Left cardiac atrium (tissue), 4 donors: ENCODE measurements at places on chromosomes 4 and X.

GRCh38 chrX:103442536-103442901, 66.2 kb downstream of the BEX3 start:
- DNase-seq = no peak

GRCh38 chr4:158821228-158821971, 52.6 kb downstream of the FNIP2 start:
- no peak for DNase-seq

DNA sequence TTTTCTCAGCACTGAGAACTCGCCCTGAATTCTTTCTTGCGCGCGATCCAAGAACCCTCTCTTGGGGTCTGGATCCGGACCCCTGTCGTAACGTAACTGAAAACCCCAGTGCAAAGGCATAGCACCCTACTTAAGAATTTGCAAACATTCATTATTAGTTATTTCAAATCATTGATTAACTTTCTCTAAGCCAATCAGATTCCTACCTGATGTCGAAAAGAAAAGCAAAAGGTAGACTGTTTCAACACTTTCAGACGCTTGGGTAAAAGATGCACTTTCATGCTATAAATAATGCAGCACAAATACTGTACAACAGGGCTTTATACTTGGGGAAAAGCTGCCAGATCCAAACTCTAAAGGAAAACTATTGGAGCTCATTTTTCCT, 817 bp upstream of the WDR19 start:
- no peak for DNase-seq

- DNase-seq = no peak
Measured at GRCh38 chr4:91961504-91961903, 342.3 kb upstream of the GRID2 start.

DNA sequence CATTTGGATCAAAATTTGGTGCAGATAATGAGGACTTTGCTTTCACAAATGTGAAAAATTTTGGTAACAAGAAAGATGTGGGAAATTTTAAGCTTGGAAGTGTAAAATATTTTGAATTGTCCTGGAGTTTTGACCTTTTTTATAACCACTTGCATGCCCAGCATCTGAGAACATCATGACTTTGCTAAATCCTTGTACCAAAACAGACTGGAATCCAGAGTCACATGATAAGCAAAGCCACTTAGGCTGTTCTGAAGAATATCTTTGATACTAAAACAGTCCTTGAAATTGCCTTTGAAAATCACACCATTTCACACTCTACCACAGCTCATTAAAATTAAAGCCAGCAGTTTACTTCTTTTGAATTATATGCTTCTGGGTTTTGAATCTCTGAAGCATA, 2.5 kb upstream of the PPM1K start:
- no peak for DNase-seq

GRCh38 chr4:70564033-70564432, 28.0 kb upstream of the AMBN start:
- DNase-seq = no peak

DNA sequence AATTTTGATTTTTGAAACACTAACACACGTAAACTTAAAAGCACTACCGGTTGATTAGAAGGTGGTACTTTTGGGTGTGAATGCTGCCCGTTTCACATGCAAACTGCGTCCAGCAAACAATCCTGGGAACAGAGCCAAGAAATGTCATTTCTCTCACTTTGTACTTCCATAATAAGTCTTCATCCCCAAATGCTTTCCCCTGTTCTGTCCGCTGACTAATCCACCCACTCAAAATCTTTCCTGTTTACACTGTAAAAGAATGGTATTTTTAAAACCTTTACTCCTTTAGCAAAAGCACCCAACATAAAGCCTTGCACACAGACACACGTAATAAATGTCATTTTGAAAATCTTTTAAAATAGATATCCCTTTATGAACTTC, 39.1 kb upstream of the PDLIM5 start:
- no peak for DNase-seq

- no peak for DNase-seq
Measured at GRCh38 chrX:67684136-67684535, 140.3 kb downstream of the AR start.

DNA sequence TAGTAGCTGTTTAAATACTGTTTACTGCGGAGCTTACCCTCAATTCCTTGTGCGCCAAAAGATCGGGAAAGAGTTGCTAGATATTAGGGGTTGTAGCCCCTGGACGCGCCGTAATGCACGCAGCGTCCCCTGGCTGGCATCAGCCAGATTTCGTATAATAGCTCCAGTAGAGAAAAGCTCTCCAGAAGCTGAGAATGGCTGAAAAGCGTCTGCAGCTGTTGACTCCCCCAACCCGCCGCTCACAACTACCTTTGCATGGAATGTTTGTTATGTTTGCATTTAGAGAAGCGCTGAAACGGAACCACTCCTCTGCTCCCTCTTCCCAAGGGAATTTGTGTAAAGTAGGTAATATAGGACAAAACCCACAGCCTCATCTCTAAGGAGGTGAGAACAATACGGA, 3.7 kb downstream of the DOCK11 start:
- DNase-seq = no peak

DNA sequence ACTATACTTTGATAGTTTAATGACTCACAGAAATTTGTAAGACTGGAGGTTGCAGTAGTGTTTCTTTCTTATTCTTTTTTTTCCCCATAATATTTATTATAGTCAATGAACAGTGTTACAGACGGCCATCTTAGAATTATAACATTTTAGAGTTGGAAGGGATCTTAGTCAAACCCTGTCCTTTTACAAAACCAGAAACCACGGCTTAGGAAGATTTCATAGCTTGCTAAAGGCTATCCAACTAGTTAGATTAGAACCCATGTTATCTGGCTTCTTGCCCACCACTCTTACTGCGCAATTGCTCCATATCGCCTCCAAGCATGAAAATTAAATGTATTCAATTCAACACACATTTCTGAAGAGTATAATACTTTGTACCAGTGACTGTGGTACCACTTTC, 1.1 kb downstream of the XIAP start:
- DNase-seq = no peak

DNA sequence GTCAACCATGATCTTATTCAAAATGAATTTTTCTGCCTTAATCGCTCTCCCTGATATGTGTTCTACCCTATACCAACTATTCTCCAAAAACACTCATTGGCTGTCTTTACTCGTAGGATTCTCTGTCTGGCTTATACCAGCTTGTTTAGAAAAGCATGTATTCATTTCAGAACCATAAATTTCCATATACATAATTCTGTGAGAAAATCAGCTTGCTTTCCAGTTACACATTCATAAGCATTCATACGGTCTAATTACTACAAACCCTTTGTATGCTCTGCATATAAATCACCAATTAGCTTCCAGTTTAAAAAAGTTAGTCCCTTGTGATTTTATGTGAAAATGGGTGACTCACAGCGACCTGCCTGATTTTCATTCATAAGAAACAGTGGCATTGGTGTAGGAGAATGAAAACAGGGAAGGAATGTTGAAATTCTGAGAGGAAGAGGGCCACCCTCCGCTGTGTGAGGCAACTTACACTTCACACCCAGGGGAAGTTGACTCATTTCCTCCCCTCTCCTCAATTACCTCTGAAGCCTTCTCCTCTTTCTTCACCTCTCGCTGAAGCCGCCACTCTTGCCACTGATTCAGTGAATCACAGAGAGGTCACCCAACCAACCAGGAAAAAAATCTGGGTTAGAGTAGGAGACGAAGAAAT, 63.3 kb downstream of the MEPE start:
- peak; percentile 30 for DNase-seq

GRCh38 chrX:110915111-110915510, 119.5 kb upstream of the CHRDL1 start:
- DNase-seq = no peak

DNA sequence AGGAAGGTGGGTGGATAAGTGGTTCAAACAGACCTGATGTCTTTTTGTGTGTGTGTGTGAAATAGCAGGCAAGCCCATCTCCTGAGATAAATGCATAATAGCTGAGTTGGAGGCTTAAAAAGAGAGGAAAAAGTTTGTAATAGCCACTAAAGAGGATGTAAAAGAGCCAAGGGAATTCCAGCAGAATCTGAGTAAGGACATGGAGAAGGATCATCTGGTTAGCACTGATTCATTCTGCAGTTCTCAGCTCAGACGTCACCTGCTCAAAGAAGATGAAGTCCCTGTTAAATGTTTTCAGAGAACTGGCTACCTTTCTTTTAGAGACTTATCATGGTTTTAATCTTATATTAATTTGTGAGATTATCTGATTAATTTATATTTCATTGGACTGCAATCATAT, 21.0 kb upstream of the IL13RA2 start:
- no peak for DNase-seq

- DNase-seq = no peak
Measured at GRCh38 chrX:84830836-84831235, 172.8 kb upstream of the APOOL start.

GRCh38 chr4:34720571-34720970, 1523.7 kb downstream of the ARAP2 start:
- DNase-seq = no peak

DNA sequence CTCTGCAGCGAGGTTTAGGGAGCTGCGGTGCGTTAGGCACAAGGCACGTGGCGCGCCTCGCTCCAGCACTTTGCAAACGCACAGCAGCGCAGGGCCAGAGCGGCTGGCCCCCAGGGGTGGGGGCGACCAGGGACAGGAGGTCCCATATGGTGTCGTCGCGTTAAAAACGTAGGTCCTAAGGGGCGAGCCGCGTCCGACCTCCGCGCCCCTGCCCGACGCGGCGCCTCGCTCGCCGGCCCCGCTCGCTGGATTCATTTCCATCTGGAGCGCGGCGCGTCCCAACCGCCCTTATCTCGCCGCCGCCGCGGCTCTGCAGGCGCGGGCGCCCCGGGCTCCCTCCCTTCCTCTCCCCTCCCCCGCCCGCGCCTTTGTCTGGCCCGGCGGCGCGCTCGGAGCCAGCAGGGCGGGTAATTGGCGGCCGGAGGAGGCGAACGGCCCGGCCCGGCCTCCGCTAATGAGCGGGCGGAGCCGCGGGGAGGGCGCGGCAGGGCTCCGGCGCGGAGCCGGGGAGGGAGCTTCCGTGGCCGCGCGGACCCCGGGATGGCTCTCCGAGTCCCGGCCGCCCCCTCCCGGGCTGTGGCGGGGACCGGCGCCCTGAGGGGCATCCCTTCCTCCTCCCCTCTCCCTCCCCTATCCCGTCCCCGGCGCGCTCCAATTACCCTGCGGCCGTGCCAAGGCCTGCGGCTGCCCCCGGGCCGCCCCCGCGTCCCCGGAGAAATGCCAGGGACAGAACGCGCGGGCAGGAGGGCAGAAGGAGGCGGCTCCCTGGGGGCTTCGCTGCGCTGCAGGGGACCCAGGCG, 409.0 kb downstream of the BCOR start:
- peak; percentile 73 for DNase-seq

DNA sequence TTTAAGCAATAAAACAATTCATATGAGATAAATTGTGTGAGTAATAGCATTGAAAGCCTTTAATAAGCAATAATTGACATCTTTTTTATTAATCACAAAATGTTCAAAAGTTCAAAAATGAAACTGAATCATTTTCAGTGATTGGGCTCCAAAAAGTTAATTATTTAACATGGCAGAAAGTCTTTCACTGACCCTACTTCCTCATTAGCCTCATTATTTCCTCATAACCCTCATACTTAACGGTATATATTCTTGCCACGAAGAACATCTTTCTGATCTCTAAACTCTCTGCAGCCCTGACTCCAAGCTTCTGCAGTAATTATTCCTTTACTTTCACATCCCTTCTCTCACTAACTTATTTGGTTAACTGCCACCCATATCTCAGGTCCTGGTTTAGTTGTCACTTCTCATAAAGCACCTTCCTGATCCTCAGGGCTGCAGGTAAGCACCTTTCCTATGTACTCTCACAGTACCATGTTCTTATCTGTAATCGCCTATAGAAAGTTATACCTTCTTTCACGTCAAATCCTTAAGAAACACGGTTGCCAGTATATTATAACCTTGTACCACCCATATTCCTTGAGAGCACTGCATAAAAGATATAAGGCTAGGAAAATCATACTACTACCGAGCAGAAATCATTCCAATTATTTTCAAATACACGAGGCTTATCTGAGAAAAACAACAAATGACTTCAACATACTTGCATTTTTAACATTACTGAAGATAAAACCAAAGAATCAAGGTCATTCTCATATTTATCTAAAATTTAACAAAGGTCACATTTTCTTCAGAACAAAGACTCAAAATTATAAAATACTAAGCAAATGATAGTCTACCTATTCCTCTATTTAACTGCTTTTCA, 72.2 kb downstream of the PPP3CA start:
- DNase-seq = no peak

GRCh38 chrX:14581081-14581480, 51.7 kb downstream of the GLRA2 start:
- no peak for DNase-seq

DNA sequence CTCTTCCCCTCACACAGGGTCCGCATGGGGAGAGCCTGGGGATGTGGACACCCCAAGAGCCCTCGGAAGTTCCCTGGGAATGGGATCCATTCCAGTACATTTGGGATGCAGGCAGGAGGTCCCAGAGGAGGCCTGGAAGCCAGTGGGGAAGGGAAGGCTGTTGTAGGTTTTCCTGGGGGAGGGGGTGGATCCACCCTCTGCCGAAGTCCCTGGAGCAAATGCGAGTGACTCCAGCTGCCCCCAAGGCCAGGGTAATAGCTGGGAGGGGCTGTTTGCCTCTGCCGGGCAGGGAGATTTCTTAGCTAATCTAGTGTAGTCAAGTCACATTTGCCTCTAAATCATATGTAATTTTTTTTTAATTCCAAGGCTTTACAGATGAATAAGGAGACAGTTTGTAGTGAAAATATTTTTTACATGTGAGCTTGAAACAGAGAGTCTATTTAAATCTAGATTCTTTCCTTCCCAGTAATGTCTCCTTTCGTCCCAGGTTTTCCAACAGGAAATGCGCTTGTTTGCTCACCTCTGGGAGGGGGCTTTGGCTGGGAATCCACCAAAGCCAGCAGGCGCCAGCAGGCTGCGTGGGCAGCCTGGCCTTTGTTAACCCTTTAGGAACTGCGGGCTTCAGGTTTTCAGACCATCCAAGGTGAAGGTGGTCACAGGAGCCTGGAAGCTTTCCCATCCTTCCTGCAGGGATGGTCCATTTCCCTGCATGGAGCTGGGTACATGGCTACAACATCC, 26.8 kb downstream of the SH3TC1 start:
- DNase-seq = no peak

- no peak for DNase-seq
Measured at GRCh38 chr4:95108883-95109421, 351.2 kb downstream of the BMPR1B start.

- DNase-seq = no peak
Measured at GRCh38 chrX:9677098-9677739, 88.4 kb downstream of the GPR143 start.
